ENCODE measurements at places on chromosomes 6 and 20.

DNA sequence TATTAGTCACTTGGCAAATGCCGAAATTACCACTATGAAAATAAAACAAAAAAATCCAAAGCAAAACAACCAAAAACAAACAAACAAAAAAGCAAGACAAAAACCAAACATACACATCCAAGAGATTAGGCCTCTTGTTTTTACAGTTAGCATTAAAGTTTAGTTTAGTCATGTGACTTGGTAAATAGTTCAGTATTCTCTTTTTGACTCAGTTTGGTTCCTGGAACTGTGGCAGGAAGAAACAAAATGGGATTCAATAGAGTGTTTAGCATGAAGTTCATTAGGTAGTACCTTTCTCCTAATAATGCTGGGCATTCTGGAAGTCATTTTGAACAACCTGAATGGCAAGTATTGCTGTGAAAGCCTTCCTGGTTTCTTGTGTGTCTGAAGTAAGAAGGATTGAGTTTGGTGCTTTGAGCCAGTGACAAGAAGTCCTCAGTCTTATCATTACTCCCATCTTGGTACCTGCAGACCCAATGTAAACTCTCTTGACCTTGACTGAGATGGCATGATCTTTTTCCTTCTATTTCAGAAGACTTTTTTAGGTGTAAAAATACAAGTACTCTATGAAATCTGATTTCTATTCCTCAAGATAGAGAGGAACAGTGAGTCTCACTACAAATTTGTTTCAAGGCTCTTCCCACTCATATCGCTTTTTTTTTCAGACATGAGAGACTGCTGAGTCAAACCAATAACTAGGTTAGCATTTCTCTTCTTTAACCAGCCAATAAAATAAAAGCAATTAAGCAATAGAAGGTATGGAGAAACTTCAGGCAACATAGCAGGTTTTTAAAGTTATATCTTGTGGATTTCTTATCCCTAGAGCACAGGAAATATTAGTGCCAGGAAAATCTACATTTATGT, 223.6 kb upstream of the PREP start:
- no peak for DNase-seq

DNA sequence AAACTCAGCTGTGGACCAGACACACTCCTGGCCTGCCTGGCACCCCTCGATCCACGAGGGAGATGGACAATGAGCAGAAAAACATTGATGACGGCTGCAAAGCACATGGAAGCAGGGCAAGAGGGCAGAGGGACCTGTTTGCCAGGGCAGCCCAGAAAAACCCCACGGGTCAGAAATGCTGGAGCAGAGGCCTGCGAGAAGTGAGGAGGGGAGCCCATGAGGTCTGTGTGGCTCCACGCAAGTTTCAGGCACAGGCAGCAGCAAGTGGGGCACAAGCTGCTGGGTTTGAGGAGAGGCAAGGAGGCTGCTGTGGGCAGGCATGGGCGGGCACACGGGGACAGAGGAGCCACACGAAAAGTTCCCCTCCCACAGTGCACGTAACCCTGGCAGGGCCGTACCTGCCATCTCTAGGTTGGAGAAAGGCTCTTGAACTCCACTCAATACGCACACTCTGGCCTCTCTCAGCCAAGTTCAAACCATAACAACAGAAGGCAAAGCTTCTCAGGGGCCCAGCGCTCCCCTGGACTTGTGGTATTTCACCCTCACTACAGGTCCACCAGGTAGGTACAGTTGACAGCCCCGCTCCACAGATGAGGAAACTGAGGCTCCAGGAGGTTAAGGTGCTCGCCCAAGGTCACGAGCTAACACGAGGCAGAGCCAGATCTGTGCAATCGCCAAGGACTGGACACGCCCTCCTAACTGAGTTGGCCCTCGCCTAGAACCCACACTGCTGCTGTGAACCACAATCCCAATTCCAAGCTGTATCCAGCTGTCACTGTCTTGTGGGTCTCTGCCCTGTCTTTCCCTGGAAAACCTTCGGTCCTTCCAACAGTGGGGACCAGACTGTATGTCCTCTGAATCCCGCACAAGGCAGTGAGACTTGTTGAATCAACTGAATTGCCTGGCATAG, 108.2 kb downstream of the NOL4L start:
- no peak for DNase-seq

GRCh38 chr6:144065213-144065660, 30.1 kb downstream of the SF3B5 start:
- DNase-seq: no peak

- DNase-seq: peak; percentile 65
These were observed 1.4 kb downstream of the ATXN1 start for GRCh38 chr6:16759646-16760515.

GRCh38 chr20:16007164-16007563, 566.1 kb downstream of the KIF16B start:
- no peak for DNase-seq

- no peak for DNase-seq
These were observed 60.6 kb upstream of the PLEKHG1 start for GRCh38 chr6:150539111-150539510.

GRCh38 chr6:24932832-24933231, 2.9 kb downstream of the RIPOR2 start:
- DNase-seq: no peak

- no peak for DNase-seq
These were observed 165.3 kb upstream of the PREP start for GRCh38 chr6:105568142-105568541.

DNA sequence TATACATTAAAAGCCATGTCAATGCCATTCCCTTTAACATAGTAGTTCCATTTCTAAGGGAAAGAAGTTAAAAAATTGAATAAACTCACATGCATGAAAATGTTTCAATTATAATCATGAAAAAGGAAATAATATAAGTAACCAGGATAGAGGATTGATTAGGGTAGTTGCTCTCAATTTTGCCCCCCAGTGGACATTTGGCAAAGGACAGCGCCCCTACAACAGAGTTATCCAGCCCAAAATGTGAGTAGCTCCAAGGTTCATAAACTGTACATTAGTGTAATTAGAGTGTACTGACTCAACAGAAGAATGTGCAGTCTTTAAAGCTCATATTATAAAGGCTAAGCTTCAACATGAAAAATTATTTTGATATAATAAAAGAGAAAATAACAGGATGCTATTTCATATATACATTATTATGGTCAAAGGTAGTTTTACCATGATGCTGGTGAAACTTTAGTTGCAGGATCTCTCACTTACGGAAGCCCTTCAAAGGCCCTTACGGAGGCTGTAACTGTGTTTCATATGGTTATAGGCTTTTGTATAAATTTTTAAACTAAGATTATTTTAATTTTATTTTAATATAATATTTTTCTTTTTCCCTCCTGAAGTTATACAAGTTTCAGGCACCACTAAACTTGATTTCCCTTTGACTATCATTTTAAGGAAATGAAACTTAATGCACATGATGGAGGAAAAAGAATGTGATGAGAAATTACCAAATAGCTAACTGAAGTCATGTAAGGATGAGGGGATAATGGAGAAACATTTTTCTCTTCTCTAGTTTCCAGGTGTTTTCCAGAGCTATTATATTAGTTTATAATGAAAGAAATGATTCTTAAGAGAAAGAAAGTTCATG, 403.6 kb downstream of the PLCB1 start:
- no peak for DNase-seq

DNA sequence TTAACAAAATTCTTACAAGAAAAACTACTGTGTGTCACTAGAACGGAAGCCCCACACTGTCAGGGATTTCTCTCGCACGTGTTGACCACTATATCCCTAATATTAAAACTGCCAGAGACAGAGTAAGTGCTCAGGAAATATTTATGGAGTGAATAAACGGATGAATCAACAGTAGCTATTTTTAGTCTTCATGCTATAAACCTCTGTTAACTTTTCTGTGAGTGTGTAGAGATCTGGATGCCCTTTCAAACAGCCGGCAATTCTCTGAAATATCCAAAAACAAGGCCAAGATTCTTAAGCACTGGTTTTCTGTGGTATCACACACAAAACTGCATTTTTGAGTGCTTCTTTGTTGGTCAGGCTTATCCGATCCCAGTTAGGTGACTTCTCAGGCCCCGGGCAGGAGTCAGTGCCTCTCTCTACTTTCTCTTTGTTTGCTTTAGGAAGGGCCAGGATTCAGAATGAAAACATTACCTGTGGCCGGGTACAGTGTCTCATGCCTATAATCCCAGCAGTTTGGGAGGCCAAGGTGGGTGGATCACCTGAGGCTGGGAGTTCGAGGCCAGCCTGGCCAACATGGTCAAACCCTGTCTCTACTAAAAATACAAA, 15.7 kb downstream of the ATP9A start:
- DNase-seq: no peak
